ENCODE measurements at places on chromosomes 11 and 22. TPM values are rescaled to one million over a fixed set of nuclear protein-coding genes. Genes with fewer than 3 reads are reported as not detected.

Gene OR52H1
- not detected for polyA plus RNA-seq

DNA sequence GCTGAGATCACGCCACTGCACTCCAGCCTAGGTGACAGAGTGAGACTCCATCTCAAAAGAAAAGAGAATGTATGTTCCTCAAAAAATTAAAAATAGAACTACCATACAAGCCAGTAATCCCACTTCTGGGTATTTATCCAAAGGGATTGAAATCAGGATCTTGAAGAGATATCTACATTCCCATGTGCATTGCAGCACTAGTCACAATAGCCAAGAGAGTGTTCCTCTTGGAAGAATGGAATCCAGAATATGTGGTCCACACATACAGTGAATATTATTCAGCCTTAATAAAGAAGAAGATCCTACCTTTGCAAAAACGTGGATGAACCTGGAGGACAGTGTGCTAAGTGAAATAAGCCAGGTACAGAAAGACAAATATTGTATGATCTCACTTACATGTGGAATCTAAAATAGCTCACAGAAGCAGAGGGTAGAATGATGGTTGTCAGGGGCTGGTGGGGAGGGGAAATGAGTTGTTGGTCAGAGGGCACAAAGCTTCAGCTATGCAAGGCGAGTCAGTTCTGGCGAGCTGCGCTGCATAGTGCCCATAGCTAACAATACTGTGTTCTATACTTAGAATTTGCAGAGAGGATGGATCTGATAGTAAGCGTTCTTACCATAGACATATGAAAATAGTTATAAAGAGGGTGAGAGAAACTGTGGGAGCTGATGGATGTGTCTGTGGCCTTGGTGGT is 32.1 kb downstream of the GRIK4 start:
- no peak for DNase-seq

DNA sequence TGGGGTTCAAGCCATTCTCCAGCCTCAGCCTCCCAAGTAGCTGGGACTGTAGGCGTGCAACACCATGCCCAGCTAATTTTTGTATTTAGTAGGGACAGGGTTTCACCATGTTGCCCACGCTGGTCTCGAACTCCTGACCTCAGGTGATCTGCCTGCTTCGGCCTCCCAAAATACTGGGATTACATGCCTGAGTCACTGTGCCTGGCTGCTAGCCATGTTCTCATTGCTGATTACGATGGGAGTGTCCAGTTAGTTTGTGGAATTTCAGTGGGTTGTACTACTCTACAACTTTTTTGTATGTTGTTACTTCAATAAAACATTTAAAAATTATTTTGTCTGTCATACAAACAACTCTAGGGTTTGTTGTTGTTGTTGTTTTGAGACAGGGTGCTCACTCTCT is 4.8 kb upstream of the VPS11 start:
- DNase-seq = no peak

GRCh38 chr11:91199866-91200265 is 977.0 kb upstream of the CHORDC1 start:
- DNase-seq = no peak

Gene SAA4
- polyA plus RNA-seq = not detected

GRCh38 chr11:13928566-13929251 is 33.8 kb upstream of the SPON1 start:
- DNase-seq = no peak

GRCh38 chr22:42269432-42270175 is 849 bp downstream of the TCF20 start:
- DNase-seq = peak; percentile 80

GRCh38 chr11:38089726-38090125 is 1491.7 kb upstream of the RAG2 start:
- no peak for DNase-seq

All from CD8-positive, alpha-beta memory T cell (primary cell).